ENCODE measurements at places on chromosomes 5 and 9. TPM values are rescaled to one million over a fixed set of nuclear protein-coding genes. Genes with fewer than 3 reads are reported as not detected.

- no peaks in the 10 kb centered on the region for H3K27me3 ChIP-seq
- no peaks in the 10 kb centered on the region for H3K36me3 ChIP-seq
- H3K27ac ChIP-seq = peak overlapping the region; percentile 31
- peak overlapping the region; percentile 42 for H3K4me3 ChIP-seq
- H3K4me1 ChIP-seq = peaks cover 5% of the 10 kb centered on the region
- DNase-seq = no peak
Observed at GRCh38 chr5:149345892-149346222, 558 bp downstream of the GRPEL2 start.

DNA sequence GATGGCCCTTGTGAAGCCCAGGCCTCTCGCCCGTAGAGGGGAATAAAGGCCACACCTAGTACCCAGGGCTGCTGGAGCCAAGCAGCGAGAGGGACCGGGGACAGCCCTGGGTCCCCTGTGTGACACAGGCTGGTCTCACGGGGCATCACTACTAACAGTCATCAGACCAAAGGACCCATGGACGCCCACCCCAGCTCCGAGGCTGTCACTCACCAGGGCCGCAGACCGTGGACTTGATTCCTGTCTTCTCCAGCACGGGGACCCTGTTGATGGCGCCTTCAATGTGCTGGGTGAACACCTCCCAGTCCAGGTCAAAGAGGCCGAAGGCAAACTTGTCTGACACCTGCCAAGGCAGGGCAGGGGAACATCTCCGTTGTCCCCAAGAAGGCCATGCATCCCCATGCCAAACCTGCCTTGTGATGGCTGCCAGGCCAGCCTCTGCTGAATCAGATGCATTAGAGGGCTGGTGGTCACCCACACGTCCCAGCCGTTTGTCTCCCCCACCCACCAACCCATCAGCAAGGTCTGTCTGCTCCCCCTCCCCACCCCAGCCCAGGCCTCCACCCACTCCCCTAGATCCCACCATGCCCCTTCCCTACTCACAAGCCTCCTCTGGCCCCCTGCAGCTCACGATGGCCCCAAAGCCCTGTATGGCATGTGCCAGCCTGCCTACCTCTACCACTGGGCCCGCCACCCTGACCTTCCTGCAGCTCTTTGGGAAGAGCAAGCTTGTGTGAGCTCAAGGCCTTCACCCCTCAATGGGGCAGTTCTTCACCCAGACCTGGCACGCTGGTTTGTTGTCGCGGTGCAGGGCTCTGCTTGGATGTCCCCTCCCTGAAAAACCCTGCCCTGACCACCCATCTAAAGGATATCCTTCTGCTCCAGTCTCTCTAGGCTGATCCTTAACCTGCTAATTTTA is 20.8 kb downstream of the SARDH start:
- H3K4me1 ChIP-seq = peaks cover 18% of the 10 kb centered on the region
- no peaks in the 10 kb centered on the region for H3K27me3 ChIP-seq
- no peak overlapping the region for H3K27ac ChIP-seq
- peak; percentile 20 for DNase-seq

DNA sequence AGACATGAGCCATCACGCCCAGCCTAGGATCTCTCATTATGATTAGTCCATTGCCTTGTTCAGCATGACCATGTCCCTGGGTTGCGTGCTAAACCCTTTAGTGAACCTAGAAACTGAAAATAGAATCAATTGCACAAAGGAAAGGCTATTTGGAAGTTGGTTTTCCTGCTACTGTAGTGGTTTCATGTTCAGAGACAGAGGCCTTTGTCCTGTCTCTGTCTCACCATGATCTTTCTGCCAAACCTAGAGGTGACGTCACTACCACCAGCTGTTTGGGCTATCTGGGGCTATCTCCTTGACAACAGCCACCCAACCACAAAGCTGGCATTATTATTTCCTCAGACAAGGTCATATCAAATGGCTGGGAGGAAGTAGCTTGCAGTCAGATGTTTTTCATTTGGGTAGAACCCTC is 4.0 kb upstream of the CDK5RAP2 start:
- no peak for DNase-seq
- H3K27ac ChIP-seq = no peak overlapping the region
- H3K4me1 ChIP-seq = peaks cover 3% of the 10 kb centered on the region
- H3K4me3 ChIP-seq = no peak overlapping the region
- H3K27me3 ChIP-seq = no peaks in the 10 kb centered on the region

DNA sequence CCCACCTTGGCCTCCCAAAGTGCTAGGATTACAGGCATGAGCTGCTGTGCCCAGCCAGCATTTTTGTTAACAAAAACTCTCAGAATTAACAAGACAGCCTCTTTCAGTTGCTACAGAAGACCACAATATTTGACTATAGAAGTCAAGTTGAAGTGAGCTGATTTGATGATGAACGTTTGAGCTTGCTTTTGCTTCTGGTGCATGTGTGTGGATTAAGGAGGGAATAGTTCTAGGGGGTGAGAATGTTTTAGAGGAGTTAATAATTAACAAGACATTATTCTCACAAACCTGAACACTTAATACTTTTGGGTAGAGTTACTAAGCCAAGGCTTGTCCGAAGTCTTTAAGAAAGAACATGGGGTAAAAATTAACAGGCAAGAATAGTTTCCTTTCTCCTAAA is 191.6 kb downstream of the TENT4A start:
- no peaks in the 10 kb centered on the region for H3K36me3 ChIP-seq
- no peaks in the 10 kb centered on the region for H3K4me1 ChIP-seq
- no peak overlapping the region for H3K27ac ChIP-seq
- no peak for DNase-seq

GRCh38 chr5:5933651-5934050 is 444.7 kb downstream of the MED10 start:
- H3K4me3 ChIP-seq = no peak overlapping the region
- H3K27me3 ChIP-seq = no peaks in the 10 kb centered on the region
- H3K27ac ChIP-seq = no peak overlapping the region
- no peaks in the 10 kb centered on the region for H3K4me1 ChIP-seq

Gene SLC36A2
- not detected for total RNA-seq

- H3K4me3 ChIP-seq = no peak overlapping the region
- H3K36me3 ChIP-seq = no peaks in the 10 kb centered on the region
- no peak overlapping the region for H3K27ac ChIP-seq
- H3K4me1 ChIP-seq = no peaks in the 10 kb centered on the region
- H3K27me3 ChIP-seq = no peaks in the 10 kb centered on the region
- no peak for DNase-seq
Observed at GRCh38 chr5:6188344-6188743, 190.0 kb downstream of the MED10 start.

Gene SLU7
- total RNA-seq = 45.1 TPM

Gene PTGS1
- total RNA-seq = 7.5 TPM

DNA sequence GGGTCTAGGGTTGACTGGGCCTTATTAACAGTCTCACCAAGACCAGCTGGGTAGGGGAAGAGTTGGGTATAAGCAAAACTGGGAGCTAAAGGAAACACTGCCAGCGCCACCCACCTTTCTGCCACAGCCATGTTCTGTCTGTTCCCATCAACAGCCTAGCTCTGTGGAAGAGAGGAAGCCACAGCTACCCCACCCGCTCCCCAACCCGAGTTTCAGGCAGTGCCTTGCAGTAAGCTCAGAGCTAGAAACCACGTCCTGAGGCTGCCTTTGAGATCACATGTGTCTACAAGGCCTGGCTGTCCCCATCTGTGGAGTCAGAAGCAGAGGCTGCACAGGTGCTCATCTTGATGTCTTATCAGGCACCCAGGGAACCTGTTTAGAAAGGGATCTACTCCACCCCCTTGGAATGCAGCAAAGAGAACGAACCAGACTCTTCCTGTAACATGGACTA is 15.3 kb downstream of the HNRNPH1 start:
- H3K27ac ChIP-seq = no peak overlapping the region
- no peaks in the 10 kb centered on the region for H3K36me3 ChIP-seq
- no peak for DNase-seq
- no peaks in the 10 kb centered on the region for H3K4me1 ChIP-seq
- no peaks in the 10 kb centered on the region for H3K27me3 ChIP-seq

DNA sequence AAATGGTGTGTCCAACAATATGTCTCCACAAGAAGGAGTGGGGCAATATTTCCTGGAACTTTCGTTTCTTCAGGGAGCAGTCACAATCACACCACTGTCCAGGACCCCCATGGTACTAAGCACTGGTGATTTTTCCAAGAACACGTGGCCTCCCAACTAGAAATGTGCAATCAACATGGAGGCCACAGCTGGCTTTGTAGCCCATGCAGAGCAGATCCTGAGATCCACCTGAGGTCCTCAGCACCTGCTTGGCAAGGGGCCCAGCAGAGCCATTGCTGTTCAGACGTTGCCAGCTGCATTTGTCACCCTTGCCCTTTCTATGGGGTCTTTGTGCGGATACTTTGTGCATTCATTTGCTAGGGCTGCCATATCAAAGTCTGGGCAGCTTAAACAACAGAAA is 334.5 kb upstream of the IRX4 start:
- no peaks in the 10 kb centered on the region for H3K36me3 ChIP-seq
- H3K4me1 ChIP-seq = no peaks in the 10 kb centered on the region
- H3K4me3 ChIP-seq = no peak overlapping the region
- no peaks in the 10 kb centered on the region for H3K27me3 ChIP-seq
- DNase-seq = no peak

DNA sequence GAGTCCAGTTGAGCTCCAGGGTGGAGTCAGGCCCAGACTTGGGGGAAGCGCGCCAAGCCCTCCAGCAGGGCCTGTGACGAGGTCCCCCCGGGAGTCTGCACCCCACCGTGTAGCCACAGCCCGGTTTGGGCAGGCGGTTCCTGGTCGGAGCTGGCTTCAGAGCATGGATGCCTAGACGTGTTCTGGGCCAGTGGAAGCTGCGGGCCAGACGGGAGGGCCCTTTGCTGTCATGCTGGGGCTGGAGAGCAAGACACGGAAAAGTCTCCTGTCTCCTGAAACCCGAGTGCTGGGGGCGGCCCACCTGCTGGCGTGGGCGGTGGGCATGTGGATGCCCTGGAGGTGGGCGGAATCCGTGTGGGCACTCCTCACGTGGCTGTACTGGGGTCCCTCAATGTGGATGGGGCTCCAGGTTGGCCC is 1.9 kb downstream of the GPSM1 start:
- no peak for DNase-seq
- H3K27me3 ChIP-seq = no peaks in the 10 kb centered on the region
- H3K36me3 ChIP-seq = no peaks in the 10 kb centered on the region

DNA sequence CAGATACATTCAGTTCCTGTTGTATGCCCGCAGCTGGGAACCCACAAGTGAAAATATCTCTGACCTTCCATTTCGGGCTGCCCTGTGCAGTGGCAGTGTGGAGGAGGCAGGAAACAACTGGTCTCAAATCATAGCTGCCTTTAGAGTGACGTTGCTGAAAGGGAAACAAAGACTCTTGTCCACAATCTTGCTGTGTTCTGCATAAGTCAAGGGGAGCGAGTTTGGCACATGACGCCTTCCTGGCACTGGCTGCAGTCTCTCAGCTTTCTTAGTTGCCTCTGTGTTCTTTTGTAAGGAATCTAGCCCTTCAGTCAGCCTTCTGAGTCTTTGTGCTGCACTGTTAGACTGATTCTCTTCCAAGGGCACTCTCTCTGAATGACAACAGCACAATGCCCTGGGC is 24.0 kb downstream of the ADAMTS16 start:
- H3K27me3 ChIP-seq = no peaks in the 10 kb centered on the region
- no peak overlapping the region for H3K4me3 ChIP-seq
- DNase-seq = no peak

GRCh38 chr5:124876983-124877382 is 130.5 kb upstream of the ZNF608 start:
- DNase-seq = no peak
- H3K4me3 ChIP-seq = no peak overlapping the region
- H3K4me1 ChIP-seq = no peaks in the 10 kb centered on the region
- no peak overlapping the region for H3K27ac ChIP-seq
- no peaks in the 10 kb centered on the region for H3K27me3 ChIP-seq

Gene GPR151
- not detected for total RNA-seq

Gene TMEM8B
- total RNA-seq = 11.2 TPM

Gene SCGB3A1
- not detected for total RNA-seq

Gene LCN1
- total RNA-seq = not detected

DNA sequence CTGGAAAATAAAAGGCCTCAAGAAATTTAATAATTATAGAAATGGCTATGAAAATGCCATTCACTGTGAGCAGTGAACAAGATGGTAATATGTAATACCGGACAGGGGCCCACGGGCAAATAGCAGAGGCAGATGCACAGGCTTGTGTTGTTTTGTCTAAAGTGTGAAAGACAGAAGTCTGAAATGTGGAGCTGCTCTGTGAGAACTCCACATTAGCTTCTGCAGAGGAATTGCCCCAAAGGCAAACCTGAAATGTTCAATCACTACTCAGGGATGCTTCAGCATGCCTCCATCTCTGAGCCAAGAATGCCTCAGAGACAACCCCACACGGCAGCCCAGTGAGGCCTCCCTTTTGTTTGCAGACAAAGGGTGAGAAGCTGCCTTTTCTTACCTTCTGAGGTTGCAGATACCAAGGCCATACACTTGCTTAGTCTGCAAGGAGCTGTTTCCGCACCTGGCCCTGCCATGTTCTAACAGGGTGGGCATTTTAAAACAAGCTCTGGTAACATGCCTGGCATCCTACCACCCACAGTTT is 124.3 kb upstream of the CXCL14 start:
- no peak for DNase-seq
- no peaks in the 10 kb centered on the region for H3K36me3 ChIP-seq
- H3K4me1 ChIP-seq = no peaks in the 10 kb centered on the region
- no peak overlapping the region for H3K27ac ChIP-seq
- H3K4me3 ChIP-seq = no peak overlapping the region
- H3K27me3 ChIP-seq = no peaks in the 10 kb centered on the region

DNA sequence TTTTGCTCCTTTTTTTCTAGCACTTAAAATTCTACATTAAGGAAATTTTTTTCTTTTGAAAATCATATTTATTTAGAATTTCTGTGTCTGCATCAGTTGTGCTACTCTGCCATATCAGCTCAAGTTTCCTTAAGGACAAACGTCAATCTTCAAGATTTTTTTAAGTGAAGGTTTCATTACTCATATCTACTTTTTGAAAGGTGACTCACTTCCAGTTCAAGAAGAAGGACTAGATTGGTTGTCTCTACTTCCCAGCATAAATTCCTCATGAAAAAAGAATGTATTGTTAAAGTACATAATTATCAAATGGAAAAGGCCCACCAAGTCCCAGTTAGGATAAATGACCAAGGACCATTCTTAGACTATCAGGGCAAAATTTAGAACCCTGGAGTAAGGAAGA is 626.5 kb downstream of the DMRTA1 start:
- H3K36me3 ChIP-seq = no peaks in the 10 kb centered on the region
- H3K27me3 ChIP-seq = no peaks in the 10 kb centered on the region
- no peak overlapping the region for H3K4me3 ChIP-seq
- H3K27ac ChIP-seq = no peak overlapping the region
- H3K4me1 ChIP-seq = no peaks in the 10 kb centered on the region

Gene PCDHA1
- not detected for total RNA-seq

GRCh38 chr5:175797521-175798038 is 73.8 kb upstream of the CPLX2 start:
- no peak overlapping the region for H3K27ac ChIP-seq
- H3K4me3 ChIP-seq = no peak overlapping the region
- no peak for DNase-seq
- no peaks in the 10 kb centered on the region for H3K27me3 ChIP-seq
- H3K36me3 ChIP-seq = no peaks in the 10 kb centered on the region

Gene NREP
- 44.4 TPM for total RNA-seq

Gene ZDHHC11B
- total RNA-seq = 4.1 TPM

GRCh38 chr5:68007451-68007850 is 208.1 kb upstream of the PIK3R1 start:
- H3K27me3 ChIP-seq = no peaks in the 10 kb centered on the region
- no peak overlapping the region for H3K27ac ChIP-seq
- no peak overlapping the region for H3K4me3 ChIP-seq
- no peaks in the 10 kb centered on the region for H3K36me3 ChIP-seq
- DNase-seq = peak; percentile 55

GRCh38 chr5:91052977-91053740 is 330.0 kb downstream of the ARRDC3 start:
- no peaks in the 10 kb centered on the region for H3K4me1 ChIP-seq
- no peak overlapping the region for H3K27ac ChIP-seq
- H3K4me3 ChIP-seq = no peak overlapping the region
- no peak for DNase-seq
- no peaks in the 10 kb centered on the region for H3K27me3 ChIP-seq

Measured in ovary (tissue), 10 donors.